Stimulated activated CD8-positive, alpha-beta memory T cell treated with anti-CD3 and anti-CD28 coated beads, Interleukin-15, amount 100 ng/mL, for 1 hour (primary cell): ENCODE measurements at places on chromosomes 6 and 20.

DNA sequence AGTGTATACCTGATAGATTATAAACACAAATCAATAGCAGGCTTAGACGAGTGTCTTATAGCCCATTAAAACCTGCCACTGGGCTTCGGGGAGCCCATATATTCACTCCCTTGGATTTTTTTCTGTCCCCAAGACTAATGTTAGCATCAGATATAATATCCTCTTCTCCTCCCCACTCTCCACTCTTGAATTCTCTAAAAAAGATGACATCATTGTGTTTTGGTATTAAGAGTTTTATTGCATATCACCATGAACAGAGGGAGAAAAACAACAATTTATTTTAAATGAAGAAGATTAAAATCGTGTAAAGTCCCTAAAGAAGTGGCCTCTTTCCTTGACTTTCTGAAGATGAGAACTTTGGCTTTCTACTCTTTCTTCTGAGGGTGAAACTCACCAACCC is 84.4 kb downstream of the MLIP start:
- DNase-seq, result no peak

- DNase-seq, result no peak
These were observed 47.0 kb upstream of the GCLC start for GRCh38 chr6:53591873-53592272.

DNA sequence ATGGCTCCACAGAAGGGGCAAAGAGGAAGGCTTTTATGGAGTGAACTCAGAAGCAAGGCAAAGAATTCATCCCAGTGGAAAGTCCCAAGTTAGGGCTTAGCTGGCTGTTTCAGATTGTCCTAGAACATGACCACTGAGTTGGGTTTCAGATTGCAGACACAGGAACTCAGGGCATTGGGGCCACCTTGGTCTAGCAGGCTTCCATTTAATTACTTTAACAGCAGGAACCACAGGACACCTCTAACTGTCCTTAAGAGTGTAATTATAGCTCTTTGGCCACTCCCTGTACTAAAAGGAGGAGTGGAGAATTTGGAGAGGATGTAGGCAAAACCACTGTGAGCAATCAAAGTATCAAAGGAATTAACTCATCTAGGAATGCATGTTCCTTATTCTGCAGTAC is 150.6 kb upstream of the AGPAT4 start:
- DNase-seq, result no peak

- no peak for DNase-seq
These were observed 22.5 kb upstream of the CST3 start for GRCh38 chr20:23659989-23660837.

DNA sequence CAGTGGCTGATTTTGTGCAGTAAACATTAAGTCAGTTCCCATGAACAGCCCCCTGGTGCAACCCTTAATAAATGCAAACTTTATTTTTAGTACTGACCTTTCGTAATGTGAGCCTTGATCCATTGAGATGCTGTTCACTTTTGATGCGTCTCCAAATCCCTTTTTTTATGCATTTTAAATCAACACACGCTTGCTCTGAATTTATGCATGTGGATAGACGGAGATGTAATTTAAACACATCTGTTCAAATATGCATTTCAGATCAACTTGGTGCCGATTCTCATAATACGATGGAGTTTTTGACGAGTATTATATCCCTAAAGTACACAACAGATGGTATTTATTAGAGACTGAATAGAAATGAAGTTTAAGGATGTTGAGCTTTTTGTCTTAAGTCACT is 505.7 kb downstream of the CDKAL1 start:
- no peak for DNase-seq
